ENCODE measurements at places on chromosomes 2 and 18.

DNA sequence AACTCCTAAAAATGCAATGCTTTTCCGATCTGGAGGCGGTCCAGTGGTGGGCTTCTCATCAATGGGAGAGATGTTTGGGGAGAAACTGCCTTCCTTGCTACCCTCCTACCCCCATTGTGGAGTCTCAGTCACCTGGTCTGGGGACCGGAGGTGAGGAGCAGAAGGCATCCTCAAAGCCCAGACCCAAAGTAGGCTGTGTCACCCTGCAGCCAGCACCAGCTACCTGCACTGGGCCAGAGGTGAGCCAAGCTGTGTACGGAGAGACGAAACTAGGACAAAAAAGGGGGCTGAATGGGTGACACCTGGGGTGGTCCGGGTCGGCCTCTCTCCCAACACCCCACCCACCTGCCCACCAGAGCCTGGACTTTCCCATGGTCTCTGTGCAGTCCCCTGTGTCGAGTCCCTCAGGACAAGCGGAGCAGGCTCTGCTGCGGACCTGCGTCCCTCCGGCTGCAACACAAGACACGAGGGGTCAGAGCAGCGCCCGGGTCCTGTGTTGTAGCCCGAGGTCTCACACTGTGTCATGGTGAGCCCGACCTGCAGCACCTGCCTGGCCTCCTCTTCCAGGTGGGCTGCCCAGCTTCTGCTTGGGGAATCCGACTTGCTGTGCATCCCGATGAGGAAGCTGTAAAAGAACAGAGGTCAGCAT, 68.0 kb upstream of the RMP24 start:
- DNase-seq: no peak

GRCh38 chr2:98157557-98157956, 70.6 kb downstream of the VWA3B start:
- no peak for DNase-seq

- DNase-seq: no peak
These were observed 227.5 kb downstream of the GULP1 start for GRCh38 chr2:188519136-188519535.

GRCh38 chr2:65355186-65355831, 77.1 kb downstream of the SPRED2 start:
- DNase-seq: no peak

DNA sequence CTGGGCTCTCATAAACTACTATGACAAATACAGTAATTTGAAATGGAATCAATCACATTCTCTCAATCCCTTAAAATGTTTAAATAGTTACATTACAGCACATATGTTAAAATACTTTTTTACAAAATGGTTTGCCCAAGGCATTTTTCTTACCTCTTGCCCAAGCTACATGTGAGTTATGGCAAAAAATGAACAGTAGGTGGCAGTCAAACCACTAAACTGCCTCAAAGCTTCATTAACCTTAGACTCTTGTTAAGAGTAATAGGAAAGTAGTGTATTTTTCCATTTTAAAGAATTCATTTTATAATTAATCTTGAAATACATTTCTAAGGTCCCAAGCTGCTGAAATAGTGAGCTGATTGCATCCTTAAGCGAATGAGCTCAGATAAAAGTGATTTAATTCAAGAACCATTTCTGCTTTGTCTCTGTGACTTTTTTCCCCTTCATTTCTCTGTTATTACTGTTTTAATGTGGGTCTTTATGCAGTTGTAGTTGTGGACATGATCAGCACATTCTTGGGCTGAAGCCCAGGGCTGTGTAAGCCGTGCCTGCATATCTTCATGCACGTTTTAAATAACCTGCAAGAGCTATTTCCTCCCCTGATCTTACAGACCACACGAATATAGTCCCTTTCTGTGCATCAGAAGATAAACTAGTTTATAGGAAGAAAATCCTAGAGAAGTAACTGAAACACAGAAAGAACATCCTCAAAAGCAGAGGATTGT, 311.8 kb downstream of the LNPK start:
- DNase-seq: peak; percentile 64

DNA sequence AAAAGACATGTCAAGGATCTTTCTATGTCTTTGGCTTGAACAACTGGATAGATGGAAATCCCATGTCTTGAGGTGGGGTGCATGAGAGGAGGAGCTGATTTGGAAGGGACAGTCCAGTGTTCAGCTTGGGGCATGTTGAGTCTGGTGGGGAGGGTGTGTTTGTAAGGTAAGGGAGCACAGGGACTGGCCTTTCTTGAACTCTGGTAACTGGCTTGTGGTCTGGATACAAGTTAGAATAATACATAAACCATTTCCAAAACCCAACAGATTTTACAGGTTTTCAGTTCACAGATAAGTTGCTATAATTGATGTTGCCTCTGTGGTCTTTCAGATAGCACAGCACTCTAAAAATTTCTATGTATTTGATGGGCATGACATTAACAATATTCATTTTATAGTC, 24.2 kb downstream of the RHBDD1 start:
- no peak for DNase-seq

GRCh38 chr2:112962308-112963175, 15.3 kb upstream of the IL36G start:
- no peak for DNase-seq

DNA sequence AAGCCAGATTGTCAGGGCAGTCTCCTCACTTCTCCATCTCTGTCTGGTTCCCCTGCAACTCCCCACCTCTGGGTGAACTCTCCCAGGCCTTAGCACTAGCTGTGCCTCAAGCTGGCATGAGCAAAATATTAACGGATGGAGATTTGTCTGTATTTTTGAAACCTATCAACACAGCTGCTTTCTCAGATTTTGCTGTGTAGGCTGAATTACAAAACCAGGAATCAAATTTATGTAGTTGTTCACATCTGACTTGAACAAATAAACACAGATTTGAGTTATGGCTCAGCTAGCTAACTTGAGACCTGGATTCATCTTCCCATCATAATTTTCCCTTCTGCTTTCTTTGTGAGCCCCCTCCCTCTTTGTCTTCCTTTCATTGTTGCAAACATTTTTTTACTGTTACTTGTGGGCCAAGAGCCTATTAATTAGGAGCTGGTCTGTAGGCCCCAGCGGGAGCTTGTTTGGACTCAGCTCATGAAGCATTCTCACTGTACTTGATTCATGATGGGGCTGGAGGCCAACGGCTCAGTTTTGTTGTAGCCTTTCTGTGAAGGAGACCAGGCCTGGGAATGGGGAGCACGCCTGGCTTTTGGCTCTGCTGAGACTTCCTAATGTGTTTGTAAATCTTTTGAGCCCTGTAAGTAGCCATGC, 164.1 kb upstream of the GATA6 start:
- no peak for DNase-seq

DNA sequence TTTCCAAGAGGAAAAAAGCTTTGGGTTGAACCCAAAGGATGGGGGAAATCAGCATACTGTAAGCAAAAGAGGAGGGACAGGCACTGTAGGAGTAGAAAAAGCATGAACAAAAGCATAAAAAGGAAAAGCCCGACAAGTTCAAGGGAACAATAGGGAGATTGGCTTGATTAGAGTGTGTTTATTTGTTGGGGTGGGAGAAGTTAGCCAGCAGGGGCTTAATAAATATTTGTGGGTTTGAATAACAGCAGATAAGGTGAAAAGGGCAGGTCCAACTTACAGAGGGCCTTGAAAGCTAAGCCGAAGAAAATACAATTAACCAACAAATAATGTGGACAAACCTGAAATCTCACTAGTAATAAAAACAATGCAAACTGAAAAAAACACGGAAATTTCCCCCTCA, 126.7 kb downstream of the THADA start:
- no peak for DNase-seq

GRCh38 chr18:62715436-62715758, at the start of gene PHLPP1:
Gene PHLPP1, plus strand, starts transcription at chr18:62715541. Its CDS starts 143 bp downstream, at chr18:62715684.
- no peak for DNase-seq

- no peak for DNase-seq
These were observed 1.7 kb downstream of the IMPA2 start for GRCh38 chr18:11982981-11983380.

- DNase-seq: no peak
These were observed 106.9 kb upstream of the ITGB6 start for GRCh38 chr2:160306985-160307384.

GRCh38 chr2:135882415-135882814, 6.2 kb upstream of the MCM6 start:
- no peak for DNase-seq

DNA sequence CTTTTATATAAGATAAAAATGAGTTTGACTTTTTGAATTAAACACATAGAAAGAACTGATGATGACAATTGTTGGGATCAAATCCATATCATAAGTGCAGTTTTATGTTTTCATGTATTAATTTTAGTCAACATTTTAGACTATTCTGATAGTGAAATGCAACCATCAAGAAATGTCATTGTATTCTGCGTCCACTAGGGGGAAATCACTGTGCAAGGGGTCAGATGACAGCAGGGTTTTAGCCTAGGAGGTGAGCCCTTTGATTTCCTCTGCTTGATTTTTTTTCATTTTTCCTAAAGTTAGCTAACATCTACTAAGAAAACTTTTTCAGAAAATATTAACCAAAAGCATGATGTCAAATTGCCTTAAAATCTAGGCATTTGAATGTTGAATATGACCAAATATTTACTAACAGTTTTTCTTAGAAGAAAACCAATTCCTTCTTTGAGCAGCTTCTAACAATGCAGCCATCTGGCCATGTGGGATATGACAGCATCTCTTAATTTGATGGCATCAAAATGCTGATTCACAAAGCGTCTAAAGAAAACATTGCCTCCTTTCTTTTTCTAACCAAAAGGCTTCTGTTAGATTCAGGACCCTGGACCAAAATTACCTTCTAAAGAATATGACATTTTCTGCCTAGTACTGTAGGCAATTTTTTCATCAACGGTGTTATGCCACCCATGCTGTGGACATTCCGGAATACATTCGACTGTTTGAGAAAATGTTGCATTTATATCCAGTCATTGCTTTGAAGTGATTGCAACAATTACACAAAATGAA, 141.5 kb downstream of the SPHKAP start:
- DNase-seq: peak; percentile 22

DNA sequence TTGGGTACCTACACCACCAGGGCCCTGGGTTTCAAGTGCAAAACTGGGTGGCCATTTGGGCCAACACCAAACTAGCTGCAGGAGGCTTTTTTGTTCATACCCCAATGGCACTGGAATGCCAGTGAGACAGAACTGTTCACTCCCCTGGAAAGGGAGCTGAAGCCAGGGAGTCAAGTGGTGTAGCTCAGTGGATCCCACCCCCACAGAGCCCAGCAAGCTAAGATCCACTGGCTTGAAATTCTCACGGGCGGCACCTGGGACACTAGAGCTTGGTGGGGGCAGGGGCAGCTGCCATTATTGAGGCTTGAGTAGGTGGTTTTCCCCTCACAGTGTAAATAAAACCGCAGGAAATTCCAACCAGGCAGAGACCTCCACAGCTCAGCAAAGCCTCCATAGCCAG, 46.0 kb upstream of the FAM110C start:
- no peak for DNase-seq

DNA sequence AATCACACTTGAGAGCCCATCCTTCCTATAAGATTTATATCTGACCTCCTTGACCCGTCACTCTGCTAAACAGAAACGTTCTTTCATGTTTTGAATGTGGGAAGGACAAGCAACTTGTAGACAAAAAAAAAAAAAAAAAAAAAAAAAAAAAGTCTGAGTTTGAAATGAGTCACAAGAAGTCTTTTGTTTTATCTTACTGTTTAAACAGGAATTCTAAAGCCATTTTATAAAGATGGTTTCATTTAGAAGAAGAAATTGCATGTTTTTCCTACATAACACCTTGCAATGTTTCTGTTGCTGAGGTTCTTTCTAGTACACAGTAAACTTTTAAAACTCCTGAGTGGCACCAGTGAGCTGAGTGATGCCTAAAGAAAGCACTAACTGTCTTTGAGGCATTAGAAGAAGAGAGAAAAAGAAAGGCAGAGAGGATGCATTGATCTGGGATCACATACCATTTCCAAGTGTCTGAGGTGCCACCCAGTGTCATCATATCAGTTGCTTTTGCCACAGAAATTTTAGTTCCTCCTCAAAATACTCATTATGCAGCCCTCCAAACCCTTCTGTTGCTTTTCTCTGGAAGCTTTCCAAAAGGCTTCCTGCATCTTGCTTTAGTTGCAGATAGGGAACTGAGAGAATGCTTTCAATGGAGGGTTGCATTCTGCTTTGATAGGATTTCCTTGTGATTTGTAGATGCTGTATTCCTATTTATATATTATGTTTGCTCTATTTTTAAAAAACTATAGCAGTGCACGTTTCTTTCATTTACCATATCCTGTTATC, 69.1 kb downstream of the ACVR2A start:
- DNase-seq: peak; percentile 51

GRCh38 chr2:237759176-237759575, 39.4 kb upstream of the RBM44 start:
- DNase-seq: no peak

DNA sequence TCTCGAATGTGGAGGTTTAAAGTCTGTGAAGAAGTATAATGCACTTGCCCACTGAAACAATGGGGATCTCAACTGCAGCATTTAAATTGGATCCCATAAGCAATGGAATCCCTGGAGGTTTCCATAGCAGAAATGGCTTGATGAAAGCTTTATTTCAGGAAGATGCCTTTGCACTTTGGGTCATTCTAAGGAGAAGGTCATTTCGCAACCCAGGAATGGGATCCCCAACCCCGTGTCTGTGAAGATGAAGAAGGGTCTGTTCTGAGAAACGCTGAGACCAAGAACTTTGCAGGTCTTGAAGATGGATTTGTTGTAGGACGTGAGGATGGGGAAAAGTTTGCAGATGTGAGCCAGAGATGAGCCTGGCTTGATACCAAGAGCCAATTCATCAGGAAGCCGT, 1.8 kb upstream of the KCNG3 start:
- DNase-seq: no peak

DNA sequence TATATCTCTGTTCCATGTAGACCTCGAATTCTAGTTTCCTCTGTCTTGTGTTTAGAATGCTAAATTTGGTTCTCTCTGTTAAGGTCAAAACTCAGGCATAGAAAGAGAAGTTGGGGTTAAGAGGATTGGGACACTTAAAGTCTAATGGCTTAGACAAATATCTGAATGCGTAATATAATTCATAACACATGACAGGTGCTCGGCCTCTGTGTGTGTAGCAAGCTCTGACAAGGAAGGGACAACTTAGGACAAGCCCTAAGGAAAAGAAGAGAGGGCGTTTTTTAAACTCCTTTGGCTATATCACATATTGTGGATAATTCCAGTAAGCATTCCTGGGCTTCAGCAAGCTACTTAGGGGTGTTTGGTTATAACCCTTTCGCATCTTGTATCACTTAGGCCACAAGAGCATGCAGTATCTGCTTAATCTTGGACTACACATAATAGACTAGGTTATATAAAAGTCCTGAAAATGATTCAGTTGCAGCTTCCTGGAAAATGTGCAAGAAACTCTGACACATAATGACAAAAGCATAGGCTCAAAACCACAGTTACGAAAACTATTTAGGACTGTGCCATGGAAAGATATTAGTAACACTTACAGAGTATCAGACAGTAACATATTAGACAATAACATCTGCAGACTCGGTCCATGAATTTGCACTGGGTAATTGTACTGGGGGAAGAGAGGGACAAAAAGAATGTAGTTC, 16.1 kb upstream of the CREB1 start:
- DNase-seq: no peak

Data from RPMI8226 (cell line).